ENCODE measurements at places on chromosomes 5 and 9. TPM values are rescaled to one million over a fixed set of nuclear protein-coding genes. Genes with fewer than 3 reads are reported as not detected.

DNA sequence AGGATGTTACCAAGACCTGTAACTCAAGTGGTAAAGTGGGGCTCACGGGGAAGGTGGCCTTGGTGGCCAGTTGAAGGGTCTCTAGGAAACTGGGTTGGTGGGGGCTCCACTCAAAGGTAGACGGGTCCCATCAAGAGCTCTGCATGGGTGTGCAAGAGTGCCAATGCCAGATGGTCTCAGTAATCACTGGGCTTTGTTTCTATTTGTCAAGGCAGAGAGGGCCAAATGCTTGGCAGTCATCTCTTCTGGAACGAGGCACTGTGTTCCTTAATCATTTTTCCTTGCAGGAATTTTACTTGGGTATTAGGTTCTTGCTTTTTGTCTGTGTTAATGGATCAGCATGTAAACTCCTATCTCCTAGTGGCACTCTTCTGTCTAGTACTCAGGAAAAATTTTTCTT, 220.8 kb downstream of the DIRAS2 start:
- no peak for DNase-seq

DNA sequence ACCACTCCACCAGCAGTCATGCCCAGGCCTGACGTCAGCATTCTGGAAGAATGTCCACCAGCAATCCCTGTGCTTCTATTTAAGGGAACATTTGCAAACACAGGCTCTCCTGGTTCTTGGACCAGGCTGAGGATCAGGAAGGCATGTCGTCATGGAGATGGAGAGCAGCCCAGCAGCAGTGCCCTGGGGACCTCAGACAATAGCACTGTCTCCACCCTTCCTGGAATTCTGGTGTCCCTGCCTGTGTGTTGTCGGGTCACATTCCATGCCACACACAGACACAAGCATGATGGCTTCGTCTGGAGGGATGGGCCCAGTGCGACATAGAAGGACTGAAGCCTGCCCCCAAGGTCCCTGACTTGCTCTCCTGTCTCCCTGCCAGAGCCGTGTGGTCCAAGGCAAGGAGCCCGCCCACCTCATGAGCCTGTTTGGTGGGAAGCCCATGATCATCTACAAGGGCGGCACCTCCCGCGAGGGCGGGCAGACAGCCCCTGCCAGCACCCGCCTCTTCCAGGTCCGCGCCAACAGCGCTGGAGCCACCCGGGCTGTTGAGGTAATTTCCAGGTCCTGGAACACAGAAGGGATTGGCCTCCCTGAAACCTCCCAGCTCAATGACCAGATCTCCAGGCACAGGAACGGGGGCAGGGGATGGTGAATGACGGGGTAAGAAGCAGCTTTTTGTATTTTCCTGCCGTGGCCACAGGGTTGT, 43.8 kb downstream of the STOM start:
- peak; percentile 88 for DNase-seq

Gene FRMPD1
- 0.03 TPM for polyA plus RNA-seq

DNA sequence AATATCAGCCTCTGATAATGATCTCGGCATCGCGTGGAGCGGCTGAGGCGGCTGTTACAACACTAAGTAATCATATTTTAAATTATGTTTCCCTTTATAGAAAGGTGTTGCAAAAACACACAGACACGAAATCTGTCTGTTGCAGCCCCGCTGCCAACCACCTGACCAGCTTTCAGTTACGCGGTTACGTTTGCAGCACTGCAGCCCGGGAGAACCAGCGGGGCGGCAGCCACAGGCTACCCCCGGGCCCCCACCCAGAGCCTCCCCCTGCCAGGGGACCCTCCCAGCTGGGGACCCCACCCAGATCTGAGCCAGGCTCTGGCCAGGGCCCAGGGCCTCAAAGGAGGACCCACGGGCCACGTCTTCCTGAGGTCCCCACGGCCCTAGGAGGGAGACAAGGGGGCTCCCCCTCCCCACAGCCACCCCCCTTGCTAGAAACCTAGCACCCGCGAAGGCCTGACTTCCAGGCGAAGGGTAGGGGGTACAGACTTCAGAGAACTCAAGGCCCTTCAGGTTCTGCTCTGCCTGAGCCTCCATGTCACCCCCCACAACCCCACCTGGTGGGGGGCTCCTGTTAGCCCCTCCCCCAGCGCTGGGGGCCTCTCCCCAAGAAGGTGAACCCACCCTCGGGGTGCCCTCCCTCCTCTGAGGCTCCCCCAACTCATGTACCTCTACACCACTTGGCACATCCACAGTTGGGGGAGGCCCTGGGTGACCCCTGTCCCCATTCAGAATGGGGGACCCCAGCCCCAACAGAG, 6.0 kb downstream of the NACC2 start:
- DNase-seq: no peak

GRCh38 chr9:129311643-129312042, 133.6 kb upstream of the IER5L start:
- no peak for DNase-seq

DNA sequence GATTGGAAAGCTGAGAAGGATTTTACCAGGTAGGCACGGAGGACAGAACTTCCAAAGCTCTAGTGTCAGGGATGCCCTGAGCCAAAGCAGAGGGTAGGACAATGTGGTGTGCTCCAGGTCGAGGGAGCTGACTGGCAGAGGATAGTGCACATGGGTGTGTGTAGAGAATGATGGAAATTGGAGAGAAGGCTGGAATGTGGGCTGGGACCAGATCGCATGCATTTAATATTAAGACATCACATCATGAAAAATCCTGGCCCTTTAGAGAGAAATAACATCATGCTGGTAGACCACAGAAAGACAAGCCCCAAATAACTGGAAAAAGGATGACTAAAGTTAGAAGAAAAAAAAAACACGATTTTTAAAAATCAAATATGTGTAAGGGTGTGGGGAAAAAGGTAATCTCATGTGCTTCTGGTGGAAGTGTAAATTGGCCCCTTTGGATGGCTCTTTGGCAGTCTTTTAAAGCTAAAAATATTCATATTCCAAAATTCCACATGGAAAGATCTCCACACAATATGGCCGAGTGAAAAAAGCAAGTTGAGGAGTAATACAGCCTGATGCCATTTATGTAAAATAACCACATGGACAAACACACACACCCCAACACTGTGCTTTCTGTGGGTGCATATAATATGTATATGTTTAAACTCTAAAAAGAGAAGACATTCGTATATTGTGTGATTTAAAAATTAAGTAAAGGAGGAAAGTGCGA, 67.0 kb upstream of the TGFBR1 start:
- no peak for DNase-seq

DNA sequence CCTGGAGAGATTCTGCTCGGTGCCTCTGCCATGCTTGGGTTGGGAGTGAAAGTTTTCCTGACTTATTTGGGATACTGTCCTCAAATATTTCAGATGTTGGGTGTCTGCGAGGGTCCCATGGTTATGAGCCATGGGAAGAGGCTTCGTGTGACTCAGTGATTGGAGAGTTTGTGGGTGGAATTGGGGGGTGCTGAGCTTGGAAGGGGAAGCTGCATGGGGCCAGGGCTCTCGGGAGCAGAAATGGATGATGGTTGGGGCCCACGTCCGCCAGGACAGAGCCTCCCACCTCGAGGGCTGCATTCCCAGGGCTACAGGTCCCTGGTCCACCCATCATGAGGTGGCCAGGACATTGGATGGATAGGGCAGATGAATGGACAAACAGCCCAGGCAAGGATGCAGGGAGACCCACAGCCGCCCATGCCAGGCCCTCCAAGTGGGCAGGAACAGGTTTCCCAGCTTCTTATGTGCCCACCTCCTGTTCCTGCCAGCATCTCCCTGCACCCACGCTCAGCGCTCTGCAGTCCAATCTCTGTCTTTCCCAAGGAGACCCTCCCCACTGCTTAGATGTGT, 5.5 kb downstream of the OBP2B start:
- DNase-seq: no peak

Gene ESM1
- not detected for polyA plus RNA-seq

GRCh38 chr9:97555164-97555563, 53.7 kb downstream of the TMOD1 start:
- no peak for DNase-seq

Data from A549 (cell line).